Glutamatergic neuron (in vitro differentiated cells): ENCODE measurements at places on chromosomes 11 and 22. TPM values are rescaled to one million over a fixed set of nuclear protein-coding genes. Genes with fewer than 3 reads are reported as not detected.

The SOX10 gene
- not detected for total RNA-seq

The TYR gene
- total RNA-seq = not detected

The GRAP2 gene
- total RNA-seq = not detected

The ARHGAP20 gene
- total RNA-seq = not detected

The FTH1 gene
- 885 TPM for total RNA-seq

DNA sequence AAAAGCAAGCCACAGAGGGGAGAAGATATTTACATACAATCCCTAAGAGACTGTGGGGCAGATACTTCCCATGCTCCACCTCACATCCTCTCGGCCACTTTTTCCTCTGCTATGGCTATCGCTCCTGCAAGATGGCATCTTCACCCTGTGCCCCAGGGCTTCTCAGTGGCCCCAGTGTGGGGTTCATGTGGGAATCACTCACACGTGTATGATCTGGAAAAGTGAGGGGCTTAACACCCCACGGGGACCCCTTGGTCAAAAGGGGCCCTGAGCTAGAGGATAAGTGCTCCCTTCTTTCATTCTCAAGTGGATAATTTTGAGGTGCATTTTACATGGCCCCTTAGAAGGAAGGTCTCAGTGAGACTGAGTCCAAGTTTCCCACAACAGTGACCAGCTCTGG, 28.7 kb downstream of the C11orf58 start:
- DNase-seq = no peak

DNA sequence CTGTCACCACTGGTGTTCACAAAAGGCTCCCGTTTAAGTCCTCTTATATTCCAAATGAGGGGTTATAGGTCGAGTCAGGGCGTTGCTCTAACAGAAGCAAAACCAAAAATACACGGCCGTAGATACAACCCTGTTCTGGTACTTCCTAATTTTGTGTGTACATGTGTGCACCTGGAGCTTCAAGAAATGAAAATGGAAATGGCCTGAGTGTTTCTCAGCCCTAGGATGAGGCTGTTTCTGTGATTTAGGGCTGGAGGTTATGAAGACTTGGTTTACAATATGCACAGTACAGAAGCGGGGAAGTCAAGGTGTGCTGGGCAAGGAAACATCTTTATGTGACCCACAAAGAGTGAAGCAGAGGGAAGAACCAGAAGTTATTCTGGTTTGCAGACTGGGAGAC, 110.4 kb upstream of the OR4B1 start:
- DNase-seq = no peak

- no peak for DNase-seq
These were observed 6.9 kb downstream of the NAALADL1 start for GRCh38 chr11:65051398-65051858.
